DMS 273 treated with DMSO at 0.1 percent for 48 hours (cell line): ENCODE measurements at places on chromosomes 7 and 10.

DNA sequence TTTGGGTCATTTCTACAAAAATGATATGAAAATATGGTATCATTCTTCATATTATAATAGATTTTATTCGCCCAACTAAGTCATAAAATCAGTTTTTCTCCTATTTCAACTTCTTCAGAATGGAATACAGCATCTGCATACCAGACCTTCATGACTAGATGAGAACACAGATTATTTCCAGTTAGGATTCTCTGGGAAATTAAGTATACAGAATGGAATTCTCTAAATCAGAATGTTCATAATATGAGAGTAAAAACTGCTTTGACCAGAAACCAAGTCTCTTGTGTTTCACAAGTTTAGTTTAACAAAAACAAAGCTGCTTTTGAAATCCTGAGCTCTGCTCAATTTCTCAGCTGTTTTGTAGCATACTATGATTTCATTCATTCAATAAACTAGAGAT, 160.3 kb upstream of the SEMA3A start:
- DNase-seq = no peak

DNA sequence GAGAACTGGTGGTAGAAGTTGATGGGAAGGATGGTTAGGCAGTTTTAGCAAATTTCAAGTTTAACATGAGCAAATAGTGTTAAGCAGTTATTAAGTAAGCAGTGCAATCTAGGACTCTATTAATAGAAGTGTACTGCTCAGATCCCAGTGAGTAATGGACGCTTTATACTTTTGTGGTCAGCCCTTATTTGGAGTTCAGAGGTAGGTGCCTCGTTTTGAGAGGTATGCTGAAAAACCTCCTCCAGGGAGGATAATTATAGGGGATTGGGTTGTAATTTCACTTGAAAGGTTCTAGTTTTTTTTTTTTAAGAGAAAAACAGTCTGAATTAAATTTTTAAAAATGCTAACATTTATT, 33.5 kb upstream of the CCDC7 start:
- DNase-seq = no peak

DNA sequence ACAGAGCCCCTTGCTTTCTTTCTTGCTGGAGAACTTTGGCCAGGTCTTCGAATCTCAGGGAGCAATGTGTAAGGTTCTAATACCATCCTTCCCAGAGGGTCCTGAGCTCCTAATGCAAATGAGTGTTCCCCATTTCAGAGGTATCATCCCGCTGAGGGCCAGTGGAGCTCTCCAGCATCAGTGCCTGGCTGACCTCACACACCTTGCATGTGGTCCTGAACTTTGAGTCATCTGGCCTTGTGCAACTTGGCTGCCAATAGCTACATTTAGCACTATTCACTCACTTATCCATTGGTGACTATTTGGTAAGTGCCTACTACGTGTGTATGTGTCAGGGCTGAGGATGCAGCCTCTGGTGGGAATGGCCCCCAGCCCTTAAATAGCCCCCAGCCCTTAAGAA, 48.4 kb upstream of the HABP2 start:
- no peak for DNase-seq

DNA sequence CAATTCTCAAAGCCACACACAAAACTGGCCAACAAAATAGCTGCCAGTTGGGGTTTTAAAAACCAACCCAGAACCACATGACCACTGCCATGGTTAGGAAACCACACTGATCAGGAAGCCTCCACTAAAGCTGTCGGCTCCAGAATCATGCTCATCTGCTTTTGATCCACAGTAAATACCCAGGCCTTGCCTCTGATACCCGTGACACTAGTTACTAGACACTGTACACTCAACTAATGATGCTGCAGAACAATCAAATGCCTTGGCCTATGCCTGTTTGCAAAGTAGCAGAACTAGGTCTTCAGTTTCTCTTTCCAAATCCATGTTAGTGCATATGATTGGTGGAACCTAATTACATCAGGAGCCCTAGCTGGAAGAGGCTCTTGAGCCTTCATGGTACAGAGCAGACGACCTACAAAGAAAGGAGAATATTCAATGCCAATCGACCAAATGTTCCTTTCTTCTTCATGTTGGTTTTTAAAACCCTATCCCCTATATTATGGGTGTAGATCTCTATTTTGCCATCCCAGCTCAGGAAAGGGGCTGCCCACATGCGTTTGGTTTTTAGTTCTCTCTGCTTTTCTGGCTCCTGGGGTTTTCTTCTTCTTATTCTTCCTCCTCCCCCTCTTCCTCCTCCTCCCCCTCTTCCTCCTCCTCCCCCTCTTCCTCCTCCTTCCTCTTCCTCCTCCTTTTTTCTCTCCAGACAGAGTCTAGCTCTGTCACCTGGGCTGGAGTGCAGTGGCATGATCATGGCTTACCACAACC, 76.6 kb downstream of the CNNM2 start:
- no peak for DNase-seq

- no peak for DNase-seq
Observed at GRCh38 chr10:20094226-20094976, 278.2 kb downstream of the PLXDC2 start.

GRCh38 chr10:79445977-79446757, 743 bp upstream of the ZCCHC24 start:
- DNase-seq = peak; percentile 61

- no peak for DNase-seq
Observed at GRCh38 chr7:97043281-97043680, 18.6 kb upstream of the DLX5 start.

- DNase-seq = no peak
Observed at GRCh38 chr7:2894118-2894940, 50.2 kb upstream of the GNA12 start.

- DNase-seq = no peak
Observed at GRCh38 chr10:112583236-112583939, 136.4 kb downstream of the VTI1A start.

- DNase-seq = no peak
Observed at GRCh38 chr10:94131885-94132284, 138.2 kb downstream of the PLCE1 start.

- no peak for DNase-seq
Observed at GRCh38 chr10:52864201-52865106, 91.9 kb upstream of the MBL2 start.

GRCh38 chr10:16845248-16845647, 28.0 kb upstream of the RSU1 start:
- DNase-seq = no peak

DNA sequence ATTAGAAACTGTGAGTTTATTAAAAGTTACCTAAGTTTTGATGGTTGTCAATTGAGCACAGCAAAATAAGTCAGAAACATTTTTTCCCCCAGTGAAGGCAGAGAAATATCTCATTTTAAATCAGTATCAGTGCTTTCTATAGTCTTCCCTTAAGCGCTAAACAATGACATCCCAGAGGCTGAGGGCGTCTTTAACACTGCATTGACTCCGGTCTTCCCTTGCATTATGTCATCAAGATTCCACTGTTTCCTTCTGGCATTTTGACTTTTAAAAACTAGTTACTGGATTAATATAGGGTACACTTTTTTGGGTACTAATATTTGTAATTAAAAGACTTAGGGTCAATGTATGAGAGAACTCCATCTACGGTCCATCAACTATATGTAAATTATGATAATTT, 3.9 kb downstream of the GLUD1 start:
- no peak for DNase-seq

- DNase-seq = no peak
Observed at GRCh38 chr10:11823122-11823988, at the start of gene PROSER2. PROSER2 (plus strand) TSS chr10:11823356; CDS start chr10:11852078, 28,722 bp downstream.

GRCh38 chr10:70494966-70495365, 16.4 kb downstream of the PALD1 start:
- no peak for DNase-seq

DNA sequence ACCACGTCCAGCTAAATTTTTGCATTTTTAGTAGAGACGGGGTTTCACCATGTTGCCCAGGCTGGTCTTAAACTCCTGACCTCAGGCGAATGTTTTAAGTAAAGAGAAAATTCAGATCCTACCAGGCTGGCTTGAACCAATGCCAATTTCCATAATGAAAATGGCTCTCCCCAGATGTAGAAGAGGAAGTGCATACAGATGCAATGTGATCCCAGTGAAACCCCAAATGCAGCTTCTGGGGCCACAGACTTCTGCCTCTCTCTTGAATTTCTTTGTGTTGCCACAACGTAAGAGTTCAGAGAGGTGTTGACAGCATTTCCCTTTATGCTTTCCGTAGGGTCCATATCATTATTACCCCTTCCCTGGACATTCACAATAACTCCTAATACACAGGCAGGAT, 29.6 kb upstream of the GOT1 start:
- DNase-seq = no peak

- DNase-seq = no peak
Observed at GRCh38 chr7:1703441-1703840, 33.4 kb downstream of the ELFN1 start.

GRCh38 chr7:118657391-118658005, 433.0 kb downstream of the ANKRD7 start:
- no peak for DNase-seq

- peak; percentile 41 for DNase-seq
Observed at GRCh38 chr7:106138776-106139175, 26.7 kb upstream of the SYPL1 start.

- DNase-seq = no peak
Observed at GRCh38 chr10:25761937-25762336, 172.1 kb upstream of the MYO3A start.

DNA sequence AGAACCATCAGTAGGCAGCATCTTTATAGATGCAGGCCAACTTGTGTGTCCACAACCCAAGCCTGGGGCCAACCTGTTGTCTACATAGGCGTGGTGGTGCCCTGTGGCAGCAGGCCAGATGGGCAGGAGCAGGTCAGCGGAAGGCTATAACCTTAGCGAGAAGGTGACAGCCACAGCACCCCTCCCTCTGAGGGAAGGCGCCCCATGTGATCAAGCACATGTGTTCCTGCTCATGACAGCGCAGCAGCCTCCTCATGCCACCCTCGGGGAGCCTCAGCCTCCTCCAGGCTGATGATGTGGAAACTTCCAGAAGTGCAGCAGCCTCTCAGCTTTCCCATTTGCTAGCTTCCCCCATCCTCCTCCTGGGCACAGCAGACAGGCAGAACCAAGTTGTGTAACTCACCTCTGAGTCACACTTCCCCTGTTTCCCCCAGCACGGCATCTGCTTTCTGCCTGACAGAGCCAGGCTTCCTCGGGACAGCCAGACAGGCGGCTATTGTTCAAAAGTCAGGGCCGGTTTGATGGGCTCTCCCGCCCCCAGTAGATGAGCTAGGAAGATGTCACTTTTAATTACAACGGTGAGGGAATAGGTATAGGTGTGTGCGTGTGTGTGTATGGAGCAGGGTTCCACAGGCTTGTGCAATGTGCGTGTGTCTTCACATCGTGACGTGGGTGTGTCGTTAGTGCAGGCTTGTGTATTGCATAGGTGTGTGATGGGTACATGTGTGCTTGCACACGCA, 312.0 kb upstream of the ZMIZ1 start:
- DNase-seq = no peak

DNA sequence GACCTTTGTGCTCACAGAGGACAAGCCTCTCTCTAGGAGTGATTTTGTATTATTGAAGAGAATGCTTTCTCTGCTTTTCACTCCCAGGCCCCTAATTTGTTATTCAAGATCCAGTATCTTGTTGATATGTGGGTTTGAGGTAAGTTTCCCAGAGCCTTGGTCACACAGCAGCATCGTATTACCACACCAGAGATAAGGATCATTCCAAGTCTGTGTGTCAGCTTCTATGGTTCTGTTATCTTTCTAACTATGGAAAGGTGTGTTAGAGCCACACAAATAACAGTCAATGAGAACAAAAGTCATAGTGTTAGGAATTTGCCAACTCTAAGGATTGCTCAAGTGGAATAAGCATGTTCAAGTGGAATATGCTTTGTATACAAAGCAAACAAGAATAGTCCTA, 1208.3 kb downstream of the GATA3 start:
- DNase-seq = no peak

- DNase-seq = no peak
Observed at GRCh38 chr10:55183993-55184392, 383.0 kb upstream of the PCDH15 start.

GRCh38 chr10:50325449-50326171, 74.3 kb upstream of the ASAH2 start:
- no peak for DNase-seq

DNA sequence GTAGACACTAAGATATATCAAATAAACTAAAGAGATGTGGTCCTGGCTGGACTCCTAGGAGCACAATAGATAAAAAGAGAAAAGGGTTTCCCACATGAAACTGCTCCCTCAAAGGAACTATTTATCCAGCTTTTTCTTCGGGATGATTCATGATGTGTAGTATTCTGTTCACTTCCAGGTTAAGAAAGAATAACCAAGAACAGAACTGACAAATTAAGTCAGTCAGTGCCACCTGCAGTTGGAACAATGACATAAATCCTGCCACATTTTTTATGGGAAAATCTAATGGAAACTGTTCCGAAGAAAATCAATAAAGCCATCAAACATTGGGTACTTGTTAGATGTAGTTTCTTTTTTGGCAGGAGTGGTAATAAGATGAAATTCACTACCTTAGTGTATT, 87.1 kb downstream of the POLR1F start:
- no peak for DNase-seq

DNA sequence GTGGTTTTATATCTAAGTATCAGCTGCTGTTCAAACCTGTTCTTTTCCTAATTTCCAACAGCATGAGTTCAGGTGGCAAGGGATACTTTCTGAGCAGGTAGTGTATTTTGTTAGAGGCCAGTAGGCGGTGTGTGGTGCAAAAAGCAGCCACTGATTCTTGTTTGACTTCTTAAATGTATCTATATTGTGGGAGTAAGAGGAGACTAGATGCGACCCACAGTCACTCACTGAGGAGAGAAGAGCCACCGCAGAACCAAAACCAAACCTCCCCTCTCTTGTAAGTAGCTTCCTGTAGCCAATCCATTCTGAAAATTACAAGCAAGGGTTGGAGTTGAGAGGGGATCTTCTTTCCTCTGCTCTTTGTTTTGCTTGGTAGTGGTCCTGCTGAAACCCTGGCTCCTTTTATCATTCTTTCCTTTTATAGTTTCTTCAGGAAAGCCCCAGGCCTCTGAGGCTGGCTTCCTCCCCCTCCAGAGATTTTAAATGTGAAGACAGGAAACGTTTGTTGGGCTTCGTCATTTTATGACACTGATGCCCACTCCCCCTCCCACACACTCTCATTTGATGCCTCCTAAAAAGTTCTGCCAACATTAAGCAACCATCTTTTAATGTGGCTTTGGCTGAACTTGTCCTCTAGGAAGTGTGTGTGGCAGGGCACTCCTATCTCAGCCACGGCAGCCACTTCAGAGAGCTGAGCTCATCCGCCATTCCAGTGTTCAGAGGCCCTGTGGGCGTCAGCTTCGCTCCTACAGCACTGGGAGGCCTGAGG, 566.0 kb downstream of the SUGCT start:
- no peak for DNase-seq

DNA sequence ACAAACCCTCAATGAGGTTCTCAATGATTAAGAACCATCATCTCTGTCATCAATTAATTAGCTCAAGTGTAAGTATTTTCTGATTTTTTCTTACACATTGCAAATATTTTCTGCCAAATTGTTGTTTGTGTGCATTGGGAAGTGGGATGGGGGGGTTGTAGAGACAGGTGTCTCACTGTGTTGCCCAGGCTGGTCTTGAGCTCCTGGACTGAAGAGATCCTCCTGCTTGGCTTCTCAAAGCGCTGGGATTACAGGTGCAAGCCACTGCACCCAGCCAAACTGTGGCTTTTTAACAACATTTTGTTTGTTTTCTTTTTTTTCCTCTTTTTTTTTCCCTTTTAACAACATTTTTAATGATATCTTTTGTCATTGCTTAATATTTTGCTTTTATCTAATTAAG, 87.5 kb downstream of the AKR1D1 start:
- DNase-seq = no peak
